ENCODE measurements at places on chromosomes 5 and 9. TPM values are rescaled to one million over a fixed set of nuclear protein-coding genes. Genes with fewer than 3 reads are reported as not detected.

BTNL8 gene
- 0.21 TPM for total RNA-seq

NIM1K gene
- not detected for total RNA-seq

GHR gene
- 0.28 TPM for total RNA-seq

ERAP2 gene
- not detected for total RNA-seq

GLRA1 gene
- not detected for total RNA-seq

DNAJB5 gene
- total RNA-seq = 48.9 TPM

SLC34A3 gene
- total RNA-seq = 0.03 TPM

MAMDC4 gene
- 1.2 TPM for total RNA-seq

KIAA0825 gene
- total RNA-seq = 0.63 TPM

SPATA31E1 gene
- 0.07 TPM for total RNA-seq

LOX gene
- total RNA-seq = 0.44 TPM

CCNI2 gene
- total RNA-seq = 0.07 TPM

LECT2 gene
- total RNA-seq = not detected

FOXI1 gene
- total RNA-seq = 0.07 TPM

FBP2 gene
- not detected for total RNA-seq

SPATA31D4 gene
- not detected for total RNA-seq

TMEM161B gene
- 12.2 TPM for total RNA-seq

NKD2 gene
- 4.9 TPM for total RNA-seq

IFNE gene
- not detected for total RNA-seq
